Activated CD8-positive, alpha-beta T cell treated with anti-CD3 and anti-CD28 coated beads for 36 hours (primary cell): ENCODE measurements at places on chromosomes 16 and 17. TPM values are rescaled to one million over a fixed set of nuclear protein-coding genes. Genes with fewer than 3 reads are reported as not detected.

Gene TMEM220
- 0.63 TPM for total RNA-seq

Gene VTN
- not detected for total RNA-seq

Gene CDRT15
- not detected for total RNA-seq

Gene PIRT
- total RNA-seq = not detected

Gene MT1F
- total RNA-seq = 9.0 TPM

Gene KRTAP3-1
- total RNA-seq = not detected

DNA sequence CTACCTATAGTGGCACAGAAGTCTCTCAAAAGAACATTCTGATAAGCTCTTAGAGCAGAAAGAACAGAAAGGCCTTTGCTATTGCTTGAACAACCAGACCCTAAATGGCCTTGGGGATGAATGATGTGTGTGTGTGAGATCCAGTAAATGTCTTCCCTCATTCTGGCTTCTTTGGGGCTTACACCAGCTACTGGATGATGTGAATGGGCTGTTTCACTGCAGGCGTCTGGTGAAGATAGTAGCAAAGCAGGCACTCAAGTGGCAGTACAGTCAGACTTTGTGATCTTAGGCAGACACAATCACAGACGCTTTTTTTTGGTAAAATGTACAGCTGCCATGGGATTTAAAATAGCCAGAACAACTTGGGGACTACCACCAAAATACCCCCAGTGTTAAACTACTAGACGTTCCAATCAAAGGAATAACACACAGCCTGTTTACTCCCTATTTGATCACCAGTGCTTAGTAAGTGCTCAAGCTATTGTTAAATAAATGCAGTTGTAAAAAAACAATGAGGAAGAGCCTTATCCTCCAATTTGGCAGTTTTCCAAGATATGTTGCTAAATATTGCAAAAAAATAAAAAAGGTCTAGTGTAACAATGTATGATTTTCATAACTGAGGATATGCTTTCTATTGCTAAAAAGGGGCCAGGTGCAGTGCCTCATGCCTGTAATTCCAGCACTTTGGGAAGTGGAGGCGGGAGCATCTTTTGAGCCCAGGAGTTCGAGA is 17.9 kb downstream of the NDUFAB1 start:
- H3K27ac ChIP-seq = no peak overlapping the region
- H3K36me3 ChIP-seq = peaks cover 23% of the 10 kb centered on the region
- no peaks in the 10 kb centered on the region for H3K4me1 ChIP-seq
- no peak overlapping the region for H3K4me3 ChIP-seq

- H3K4me1 ChIP-seq = peaks cover 15% of the 10 kb centered on the region
- DNase-seq = peak; percentile 58
- peak overlapping the region; percentile 72 for H3K4me3 ChIP-seq
- H3K27me3 ChIP-seq = peaks cover 30% of the 10 kb centered on the region
Observed at GRCh38 chr16:68447653-68448359, 502 bp downstream of the SMPD3 start.

DNA sequence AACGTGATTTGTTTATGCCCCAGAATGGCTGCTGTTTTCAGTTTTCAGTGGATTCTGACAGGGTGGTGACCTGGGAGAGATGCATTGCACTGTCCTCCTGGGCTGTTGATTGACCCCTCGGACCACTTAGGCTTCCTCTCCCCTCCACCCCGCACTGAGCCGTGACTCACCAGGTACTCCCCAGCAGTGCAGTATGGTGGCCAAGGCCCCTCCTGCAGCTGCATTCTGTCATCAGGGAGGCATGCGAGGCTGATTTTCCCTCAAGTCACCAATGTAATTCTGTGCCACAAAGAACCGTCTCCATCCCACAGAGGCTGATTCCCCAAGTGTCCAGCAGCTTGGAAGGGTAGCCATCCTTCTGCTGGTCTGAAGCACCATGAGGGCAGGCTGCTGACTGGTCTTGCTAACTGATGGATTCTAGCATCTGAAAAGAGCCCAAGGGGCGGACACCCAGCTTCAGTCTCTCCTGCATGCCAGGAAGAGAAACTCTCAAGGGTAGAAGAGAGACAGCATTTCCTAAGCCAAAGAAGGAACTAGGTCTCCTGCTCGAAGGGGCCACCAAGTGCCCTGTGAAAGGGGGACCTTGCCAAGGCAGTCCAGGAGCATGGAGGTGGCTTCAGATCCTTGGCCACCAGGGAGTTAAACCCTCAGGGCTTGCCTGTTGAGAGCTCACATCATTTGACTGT is 148.1 kb downstream of the SOCS1 start:
- peaks cover 49% of the 10 kb centered on the region for H3K4me1 ChIP-seq
- peaks cover 26% of the 10 kb centered on the region for H3K36me3 ChIP-seq
- DNase-seq = no peak

DNA sequence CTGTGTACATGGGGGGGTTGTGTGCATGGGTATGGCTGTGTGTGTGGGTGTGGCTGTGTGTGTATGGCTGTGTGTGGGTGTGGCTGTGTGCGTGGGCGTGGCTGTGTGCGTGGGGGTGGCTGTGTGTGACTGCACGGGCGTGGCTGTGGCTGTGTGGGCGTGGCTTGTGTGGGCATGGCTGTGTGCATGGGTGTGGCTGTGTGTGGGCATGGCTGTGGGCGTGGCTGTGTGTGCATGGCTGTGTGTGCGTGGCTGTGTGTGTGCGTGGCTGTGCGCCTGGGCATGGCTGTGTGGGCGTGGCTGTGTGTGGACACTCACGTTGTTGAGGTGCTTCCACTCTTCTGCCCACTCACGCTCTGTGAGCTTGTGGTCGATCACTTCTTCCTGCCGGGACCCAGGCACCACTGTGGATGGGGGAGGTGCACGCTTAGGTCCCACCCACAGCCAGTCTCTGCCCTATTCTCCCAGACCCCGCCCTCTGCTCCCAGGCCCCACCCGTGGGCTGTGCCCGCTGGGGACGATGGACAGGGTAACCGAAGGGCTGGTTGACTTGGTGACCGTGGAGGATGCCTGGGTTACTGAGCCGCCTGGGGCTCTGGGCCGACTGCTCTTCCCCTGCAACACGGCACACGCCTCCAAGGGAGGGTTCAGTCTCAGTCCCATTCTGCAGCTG is 16.0 kb upstream of the PABPN1L start:
- H3K27ac ChIP-seq = no peak overlapping the region
- DNase-seq = no peak
- no peaks in the 10 kb centered on the region for H3K27me3 ChIP-seq
- H3K36me3 ChIP-seq = no peaks in the 10 kb centered on the region
- H3K4me3 ChIP-seq = no peak overlapping the region

DNA sequence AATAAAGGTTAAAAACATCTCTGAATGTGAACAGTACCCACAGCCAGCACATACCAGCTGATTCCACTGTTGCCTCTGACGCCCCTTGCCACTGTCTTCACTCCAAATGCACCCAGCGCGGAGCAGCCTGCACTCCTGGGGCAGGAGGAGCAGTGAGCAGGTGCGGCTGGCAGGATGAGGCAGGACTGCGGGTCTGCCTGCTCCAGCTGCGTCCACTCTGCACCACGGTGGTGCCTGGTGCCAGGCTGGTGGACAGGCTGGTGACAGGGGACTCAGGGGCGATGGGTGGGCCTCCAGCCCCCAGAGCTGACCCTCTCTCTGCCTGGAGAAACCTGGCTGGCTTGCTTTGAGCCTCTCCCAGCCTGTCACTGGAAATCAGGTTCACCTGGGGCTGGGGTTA is 9.4 kb downstream of the RAB40B start:
- no peaks in the 10 kb centered on the region for H3K27me3 ChIP-seq
- H3K27ac ChIP-seq = no peak overlapping the region
- H3K4me1 ChIP-seq = peaks cover 17% of the 10 kb centered on the region

DNA sequence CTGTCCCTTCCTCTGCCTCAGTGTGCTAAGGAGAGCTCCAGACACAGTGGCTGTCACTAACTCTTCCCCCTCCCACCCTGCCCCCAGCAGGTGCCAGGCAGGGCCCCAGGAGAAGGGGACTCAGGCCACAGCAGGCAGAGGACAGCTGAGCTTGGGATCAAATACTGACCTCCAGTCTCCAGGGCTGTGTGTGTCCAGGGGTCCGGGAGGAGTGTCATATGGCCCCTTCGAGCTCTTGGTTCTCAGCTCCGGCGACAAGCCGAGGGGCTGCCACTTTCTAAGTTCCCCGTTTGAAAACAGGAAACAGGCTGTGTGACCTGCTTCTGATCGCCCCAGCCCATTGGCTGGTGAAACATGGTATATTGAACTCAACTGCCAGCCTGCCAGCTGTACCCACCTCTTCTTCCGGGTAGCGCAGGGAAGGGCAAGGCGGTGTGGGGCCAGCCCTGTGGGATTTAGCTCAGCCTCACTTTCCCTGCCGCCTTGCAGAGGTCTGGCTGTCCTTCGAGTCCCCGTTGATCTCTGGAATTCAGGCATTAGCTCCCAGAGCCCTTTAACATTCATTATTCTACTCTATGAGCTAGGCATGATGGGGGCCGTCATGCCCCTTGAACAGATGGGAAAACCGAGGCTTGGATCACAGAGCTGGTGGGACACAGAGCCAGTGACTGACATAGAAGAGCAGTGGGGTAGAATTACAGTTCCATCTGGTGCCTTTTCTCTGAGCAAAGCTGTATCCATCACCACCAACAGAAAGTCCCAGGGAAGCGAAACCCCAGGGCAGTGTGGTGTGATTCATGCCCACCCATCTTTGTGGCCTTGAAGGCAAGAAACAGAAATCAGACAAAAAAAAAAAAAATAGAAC is at the start of gene SNX20:
Gene SNX20 (minus strand): TSS at position 292 of the 865 bp plus-strand sequence. CDS start 3,786 bp downstream, outside the sequence.
- H3K4me1 ChIP-seq = peaks cover 79% of the 10 kb centered on the region
- H3K27me3 ChIP-seq = no peaks in the 10 kb centered on the region
- peak within 1 kb of the TSS; percentile 78 for H3K4me3 ChIP-seq
- DNase-seq = peak; percentile 81
- H3K36me3 ChIP-seq = peaks cover 32% of the 10 kb centered on the region
- H3K27ac ChIP-seq = peak within 1 kb of the TSS; percentile 93

GRCh38 chr16:23676924-23677480 is 1.7 kb upstream of the PLK1 start:
- H3K4me1 ChIP-seq = peaks cover 12% of the 10 kb centered on the region
- peaks cover 35% of the 10 kb centered on the region for H3K36me3 ChIP-seq
- no peaks in the 10 kb centered on the region for H3K27me3 ChIP-seq
- no peak overlapping the region for H3K4me3 ChIP-seq
- no peak for DNase-seq
